Nephron progenitor cell (in vitro differentiated cells): ENCODE measurements at places on chromosomes 2 and 18.

DNA sequence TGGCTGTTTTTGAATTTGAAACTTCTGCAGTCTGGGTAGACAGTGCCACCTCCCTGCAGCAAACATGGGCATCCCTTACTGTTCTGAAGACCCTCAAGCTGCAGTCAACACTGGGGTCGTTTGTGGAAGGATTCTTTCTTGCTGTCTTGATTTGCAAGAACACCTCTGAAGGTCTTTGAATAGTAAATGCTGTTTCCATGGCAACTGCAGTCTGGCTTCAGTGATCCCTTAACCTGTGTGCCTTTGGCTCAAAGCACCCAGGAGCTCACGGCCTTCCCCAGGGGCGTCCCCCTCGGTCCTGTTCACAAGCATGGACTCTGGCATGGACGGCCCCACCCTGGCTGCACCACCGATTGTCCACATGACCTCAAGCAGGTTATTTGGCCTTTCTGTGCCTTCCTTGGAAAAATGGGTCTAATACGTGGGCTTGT lies 38.3 kb downstream of the LRRFIP1 start:
- peak; percentile 35 for DNase-seq
- H3K4me1 ChIP-seq: peaks cover 86% of the 10 kb centered on the region
- H3K27me3 ChIP-seq: peaks cover 6% of the 10 kb centered on the region
- H3K36me3 ChIP-seq: no peaks in the 10 kb centered on the region
- H3K4me3 ChIP-seq: no peak overlapping the region

- DNase-seq: no peak
- H3K4me3 ChIP-seq: no peak overlapping the region
- H3K27ac ChIP-seq: no peak overlapping the region
- H3K4me1 ChIP-seq: peaks cover 36% of the 10 kb centered on the region
Observed at GRCh38 chr2:236548179-236548921, 21.3 kb upstream of the ACKR3 start.

DNA sequence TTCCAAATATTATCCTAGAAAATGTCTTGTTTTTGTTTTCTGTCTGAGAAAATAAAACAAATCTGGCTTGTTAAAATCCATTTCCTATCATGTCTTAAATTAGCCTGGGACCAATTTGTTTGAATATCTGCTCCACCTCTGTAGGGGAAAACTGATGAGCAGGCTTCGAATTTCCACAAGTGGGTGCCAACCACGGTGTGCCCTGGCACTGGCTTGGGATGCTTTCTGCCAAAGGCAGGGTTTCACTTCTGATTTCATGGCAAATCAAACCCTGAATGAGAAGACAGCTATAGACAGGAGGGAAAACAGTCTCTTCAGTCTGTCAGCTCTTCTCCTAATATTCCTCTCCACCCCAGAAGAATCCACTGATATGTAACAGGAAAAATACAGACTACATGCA lies 33.7 kb upstream of the STAT4 start:
- H3K4me1 ChIP-seq: peaks cover 4% of the 10 kb centered on the region
- no peaks in the 10 kb centered on the region for H3K27me3 ChIP-seq
- H3K4me3 ChIP-seq: no peak overlapping the region
- peaks cover 6% of the 10 kb centered on the region for H3K36me3 ChIP-seq
- DNase-seq: no peak

DNA sequence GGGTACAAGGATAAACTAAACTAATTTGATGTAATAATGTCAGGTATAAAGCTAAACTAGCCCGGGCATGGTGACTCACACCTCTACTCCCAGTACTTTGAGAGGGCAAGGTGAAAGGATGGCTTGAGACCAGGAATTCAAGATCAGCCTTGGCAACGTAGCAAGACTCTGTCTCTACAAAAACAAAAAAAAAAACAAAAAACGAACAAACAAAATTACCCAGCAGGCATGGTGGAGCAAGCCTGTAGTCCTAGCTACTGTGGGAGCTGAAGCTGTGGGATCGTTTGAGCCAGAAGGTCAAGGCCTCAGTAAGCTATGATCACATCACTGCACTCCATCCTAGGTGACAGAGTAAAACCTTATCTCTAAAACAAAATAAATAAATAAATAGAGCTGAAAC lies 131.8 kb upstream of the KYNU start:
- H3K4me3 ChIP-seq: no peak overlapping the region
- H3K27me3 ChIP-seq: no peaks in the 10 kb centered on the region
- no peaks in the 10 kb centered on the region for H3K36me3 ChIP-seq
- no peak for DNase-seq

DNA sequence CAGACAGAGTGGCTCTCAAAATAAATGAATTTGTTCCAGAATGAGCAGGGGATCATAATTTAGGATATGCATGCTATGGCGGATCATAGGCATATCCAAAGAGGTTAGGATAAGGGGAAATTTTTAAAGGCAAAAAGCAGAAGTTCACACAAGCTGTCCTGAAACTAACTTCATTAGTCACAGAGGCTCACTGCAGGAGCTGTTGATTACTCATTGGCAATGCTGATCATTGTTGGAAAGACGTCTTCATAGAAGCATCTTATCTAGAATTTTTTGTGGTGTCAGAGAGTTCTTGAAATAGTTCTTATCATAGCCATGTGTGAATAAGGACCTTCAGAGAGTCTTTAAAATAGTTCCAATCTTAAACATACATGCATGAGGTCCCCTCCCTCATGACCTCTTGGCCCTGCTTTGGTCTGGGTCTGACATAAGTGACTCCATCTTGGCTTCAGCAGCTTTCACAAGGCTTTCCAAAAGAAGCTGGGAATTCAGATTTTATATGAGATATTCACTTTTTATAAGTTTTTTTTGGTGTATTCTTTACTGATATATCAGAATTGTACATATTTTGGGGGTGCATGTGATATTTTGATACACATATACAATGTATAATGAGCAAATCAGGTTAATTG lies 7.5 kb upstream of the CCDC195 start:
- H3K36me3 ChIP-seq: no peaks in the 10 kb centered on the region
- H3K4me3 ChIP-seq: no peak overlapping the region
- no peaks in the 10 kb centered on the region for H3K4me1 ChIP-seq
- no peak overlapping the region for H3K27ac ChIP-seq
- no peaks in the 10 kb centered on the region for H3K27me3 ChIP-seq
- no peak for DNase-seq

- no peak for DNase-seq
- H3K4me3 ChIP-seq: no peak overlapping the region
- H3K27ac ChIP-seq: no peak overlapping the region
- peaks cover 8% of the 10 kb centered on the region for H3K27me3 ChIP-seq
- peaks cover 6% of the 10 kb centered on the region for H3K4me1 ChIP-seq
- peaks cover 5% of the 10 kb centered on the region for H3K36me3 ChIP-seq
Observed at GRCh38 chr2:67522148-67522547, 125.0 kb downstream of the ETAA1 start.

DNA sequence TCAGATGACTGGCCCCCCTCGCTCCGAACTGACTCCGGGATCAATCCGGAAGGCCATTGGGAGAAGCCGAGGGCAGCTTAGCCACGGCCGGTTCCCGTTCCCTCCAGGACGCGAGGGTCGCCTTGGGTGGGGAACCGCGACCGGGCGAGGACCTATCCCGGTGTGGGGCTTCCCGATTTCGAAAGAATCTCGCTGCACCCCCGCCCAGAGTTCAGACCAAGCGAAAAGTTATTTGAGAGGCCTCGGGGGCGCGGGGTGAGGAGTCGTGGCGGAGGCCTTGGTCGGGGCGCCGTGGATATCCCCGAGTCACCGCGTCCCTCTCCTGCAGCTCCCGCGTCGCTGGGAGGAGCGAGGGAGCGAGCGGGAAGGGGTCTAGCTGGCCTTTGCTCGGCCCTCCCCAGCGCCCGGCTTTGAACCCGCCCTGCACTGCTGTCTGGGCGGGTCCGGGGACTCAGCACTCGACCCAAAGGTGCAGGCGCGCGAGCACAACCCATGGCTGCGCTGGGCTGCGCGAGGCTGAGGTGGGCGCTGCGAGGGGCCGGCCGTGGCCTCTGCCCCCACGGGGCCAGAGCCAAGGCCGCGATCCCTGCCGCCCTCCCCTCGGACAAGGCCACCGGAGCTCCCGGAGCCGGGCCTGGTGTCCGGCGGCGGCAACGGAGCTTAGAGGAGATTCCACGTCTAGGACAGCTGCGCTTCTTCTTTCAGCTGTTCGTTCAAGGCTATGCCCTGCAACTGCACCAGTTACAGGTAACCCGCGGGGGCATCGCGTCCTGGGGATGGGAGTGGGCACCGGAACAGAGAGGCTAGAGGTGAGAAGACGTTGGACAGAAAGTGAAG lies at the start of gene CYP27A1:
CYP27A1 (plus strand) TSS at position 457 of the 837 bp plus-strand sequence; CDS start at position 493, 36 bp downstream.
- H3K4me3 ChIP-seq: peak within 1 kb of the TSS; percentile 85
- peaks cover 24% of the 10 kb centered on the region for H3K36me3 ChIP-seq
- H3K4me1 ChIP-seq: peaks cover 18% of the 10 kb centered on the region
- peak; percentile 59 for DNase-seq

- no peak for DNase-seq
- H3K36me3 ChIP-seq: no peaks in the 10 kb centered on the region
- H3K27ac ChIP-seq: peak overlapping the region; percentile 53
- peak overlapping the region; percentile 53 for H3K4me3 ChIP-seq
- H3K27me3 ChIP-seq: peaks cover 5% of the 10 kb centered on the region
Observed at GRCh38 chr18:78965917-78966792, 13.5 kb upstream of the SALL3 start.

DNA sequence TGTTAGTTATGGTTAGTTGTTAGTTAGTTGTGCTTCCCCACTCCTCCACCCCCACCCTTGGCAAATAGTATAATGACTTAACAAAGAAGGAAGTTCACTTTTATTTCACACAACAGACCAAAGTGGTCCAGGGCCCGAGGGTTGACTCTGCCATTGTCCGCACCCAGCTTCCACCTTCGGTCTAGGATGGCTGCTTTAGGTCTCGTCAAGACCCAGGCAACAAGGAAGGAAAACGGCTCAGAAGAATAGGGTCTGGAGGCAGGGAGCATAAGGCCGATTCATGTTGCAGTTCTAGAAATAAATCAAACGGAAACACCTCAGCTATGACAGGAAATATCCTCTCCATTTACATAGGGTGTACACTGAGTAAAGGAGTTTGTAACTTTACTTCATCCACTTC lies 206.0 kb upstream of the CXCR4 start:
- H3K4me1 ChIP-seq: peaks cover 73% of the 10 kb centered on the region
- no peaks in the 10 kb centered on the region for H3K36me3 ChIP-seq
- no peak overlapping the region for H3K27ac ChIP-seq

- H3K4me1 ChIP-seq: no peaks in the 10 kb centered on the region
- peaks cover 15% of the 10 kb centered on the region for H3K27me3 ChIP-seq
- no peak overlapping the region for H3K4me3 ChIP-seq
- DNase-seq: no peak
- no peak overlapping the region for H3K27ac ChIP-seq
Observed at GRCh38 chr2:29881089-29881730, 40.2 kb downstream of the ALK start.

GRCh38 chr2:155525199-155525598 lies 807.3 kb downstream of the NR4A2 start:
- no peak for DNase-seq
- H3K27ac ChIP-seq: no peak overlapping the region
- H3K36me3 ChIP-seq: no peaks in the 10 kb centered on the region
- H3K4me3 ChIP-seq: no peak overlapping the region
- no peaks in the 10 kb centered on the region for H3K4me1 ChIP-seq

DNA sequence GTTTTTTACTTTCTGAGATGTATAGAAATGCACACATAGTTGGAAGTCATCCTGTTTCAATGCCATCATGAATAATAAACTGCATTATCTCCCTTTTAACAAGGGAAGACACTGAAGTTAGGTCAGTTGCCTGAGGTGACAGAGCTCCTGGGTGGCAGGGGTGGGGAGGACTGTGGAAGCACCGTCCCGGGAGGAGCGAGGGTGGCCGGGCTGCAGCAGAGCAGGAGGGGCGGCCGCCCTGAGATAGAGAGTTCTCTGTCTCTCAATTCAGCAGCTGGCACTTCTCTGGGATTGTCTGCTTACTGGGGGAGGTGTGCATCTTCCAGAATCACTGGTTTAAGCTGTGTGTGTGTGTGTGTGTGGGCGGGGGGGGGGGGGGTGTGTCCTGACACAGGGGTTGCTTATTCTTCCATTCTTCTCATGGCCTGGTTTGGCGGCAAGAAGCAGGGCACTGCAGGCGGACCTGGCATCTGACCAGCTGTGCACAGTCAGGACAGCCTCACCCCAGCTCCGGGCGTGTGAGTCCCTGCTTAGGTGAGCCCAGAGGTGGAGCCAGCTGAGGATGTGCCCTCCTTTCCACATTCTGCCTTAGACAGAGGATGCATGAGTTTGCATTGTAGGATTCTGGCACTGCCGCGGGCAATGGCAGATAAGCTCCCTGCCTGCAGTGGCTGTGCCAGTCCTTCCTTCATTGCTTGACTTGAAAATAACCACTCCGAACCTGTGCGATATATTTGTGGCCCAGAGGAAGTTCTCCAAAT lies 40.4 kb downstream of the VWA3B start:
- H3K36me3 ChIP-seq: no peaks in the 10 kb centered on the region
- DNase-seq: no peak
- no peak overlapping the region for H3K4me3 ChIP-seq
- no peaks in the 10 kb centered on the region for H3K4me1 ChIP-seq
- H3K27me3 ChIP-seq: peaks cover 10% of the 10 kb centered on the region
